AG08396 (cell line): ENCODE measurements at places on chromosomes 6 and 20.

DNA sequence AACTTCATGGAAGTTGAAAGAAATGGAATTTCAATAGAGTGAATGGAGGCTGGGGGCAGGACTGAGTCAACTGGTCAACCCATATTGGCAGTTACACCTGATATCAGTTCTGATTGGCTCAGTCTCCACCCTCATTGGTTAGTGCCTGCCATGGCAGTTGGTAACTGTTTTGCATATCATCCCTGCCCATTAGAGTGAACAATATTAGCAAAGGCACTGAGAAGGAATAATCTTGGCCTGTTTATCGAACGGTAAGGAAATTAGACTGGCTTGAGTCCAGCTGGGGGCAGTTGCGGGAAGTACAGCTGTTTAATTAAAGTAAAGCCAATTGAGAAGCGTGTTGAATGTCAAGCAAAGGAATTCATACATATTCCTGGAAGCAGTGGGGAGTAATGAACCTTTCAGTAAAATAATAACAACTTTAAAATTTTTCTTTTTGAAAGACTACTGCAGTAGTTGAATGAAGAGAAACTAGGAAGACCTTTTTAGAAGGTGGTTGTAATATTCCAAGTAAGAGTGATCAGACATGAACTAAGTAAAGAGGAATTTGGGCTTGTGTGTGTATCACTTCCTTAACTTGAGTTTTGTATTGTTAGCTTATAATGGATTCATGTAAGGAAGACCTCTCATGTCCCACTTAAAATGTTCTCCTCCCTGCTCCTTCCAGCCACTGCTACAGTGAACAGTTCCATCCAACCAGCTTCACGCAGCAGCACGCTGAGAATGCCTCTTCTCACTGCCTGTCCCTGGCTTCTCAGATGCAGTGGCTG is 17.2 kb upstream of the FAM50B start:
- DNase-seq: no peak

DNA sequence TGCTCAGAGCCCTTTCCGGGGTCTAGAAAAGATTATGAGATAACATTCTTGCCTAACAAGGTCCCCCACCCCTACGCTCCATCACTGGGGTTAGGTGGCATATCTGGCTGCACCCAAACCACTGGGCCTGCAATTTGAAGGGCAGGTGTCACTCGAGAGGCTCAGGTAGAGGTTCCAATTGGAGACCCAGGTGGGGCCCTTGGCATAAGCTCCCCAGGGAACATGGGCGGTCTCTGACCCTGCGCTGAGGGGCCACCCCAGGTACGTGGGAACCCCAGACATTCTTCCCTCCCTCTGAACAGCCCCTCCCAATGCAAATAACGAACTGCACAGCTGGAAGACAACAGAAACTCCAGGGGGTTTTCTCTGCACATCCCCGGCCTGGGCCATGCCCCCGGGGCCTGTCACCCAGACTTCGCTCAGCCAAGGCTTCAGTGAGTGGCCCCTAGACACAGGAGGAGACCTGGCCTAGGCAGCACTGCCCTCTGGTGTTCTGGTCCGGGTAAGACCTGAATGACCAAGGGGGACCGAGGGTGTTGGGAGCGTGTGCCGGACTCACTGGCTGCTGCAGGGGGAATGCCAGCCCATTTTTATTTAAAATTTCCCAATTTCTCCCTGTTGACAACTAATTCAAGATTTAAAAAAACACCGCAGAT is 47.5 kb downstream of the DSTN start:
- peak; percentile 56 for DNase-seq

GRCh38 chr6:135801755-135802465 is 49.6 kb upstream of the PDE7B start:
- no peak for DNase-seq

DNA sequence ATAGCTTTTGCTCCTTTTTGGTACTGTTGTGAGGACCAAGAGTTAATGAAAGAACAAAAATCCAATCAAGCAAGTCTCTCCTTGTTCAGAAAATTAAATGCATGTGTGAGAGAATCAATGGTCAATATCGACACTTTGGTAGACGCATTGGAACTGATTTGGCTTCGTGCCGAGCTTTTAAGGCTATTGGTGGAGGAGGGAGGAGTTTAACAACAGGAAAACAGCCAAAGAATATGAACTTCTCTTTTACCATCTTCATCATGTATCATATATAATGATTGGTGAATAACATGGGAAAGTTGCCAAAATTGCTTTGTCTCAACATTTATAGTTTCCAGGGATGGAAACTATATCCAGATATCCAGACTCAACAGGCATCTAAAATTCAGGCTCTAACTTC is 266.5 kb upstream of the CITED2 start:
- DNase-seq: no peak

DNA sequence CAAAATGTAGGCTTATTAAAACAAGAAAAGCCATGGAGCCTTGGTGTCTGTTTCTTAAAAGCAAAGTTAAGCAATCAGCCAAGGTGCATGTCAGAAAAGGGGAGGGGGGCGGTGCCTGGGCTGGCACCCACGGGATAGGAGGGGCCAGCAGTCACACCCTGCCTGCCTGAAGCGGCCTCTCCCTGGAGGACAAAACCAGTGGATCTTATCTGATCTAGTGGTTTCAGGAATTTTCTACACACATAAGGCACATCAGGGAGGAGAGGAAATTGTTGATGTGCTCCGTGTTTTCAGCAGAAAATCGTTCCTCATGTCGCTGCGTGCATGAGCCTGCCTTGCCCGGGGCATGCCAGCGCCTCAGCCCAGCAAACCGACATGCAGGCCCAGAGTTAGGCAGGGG is 276.4 kb downstream of the TAF4 start:
- no peak for DNase-seq
